ENCODE measurements at places on chromosomes 1 and 21. TPM values are rescaled to one million over a fixed set of nuclear protein-coding genes. Genes with fewer than 3 reads are reported as not detected.

GRCh38 chr1:947958-948357 is 11.1 kb downstream of the NOC2L start:
- DNase-seq = no peak

Gene CCDC185
- polyA plus RNA-seq = not detected

Gene BRDT
- polyA plus RNA-seq = not detected

DNA sequence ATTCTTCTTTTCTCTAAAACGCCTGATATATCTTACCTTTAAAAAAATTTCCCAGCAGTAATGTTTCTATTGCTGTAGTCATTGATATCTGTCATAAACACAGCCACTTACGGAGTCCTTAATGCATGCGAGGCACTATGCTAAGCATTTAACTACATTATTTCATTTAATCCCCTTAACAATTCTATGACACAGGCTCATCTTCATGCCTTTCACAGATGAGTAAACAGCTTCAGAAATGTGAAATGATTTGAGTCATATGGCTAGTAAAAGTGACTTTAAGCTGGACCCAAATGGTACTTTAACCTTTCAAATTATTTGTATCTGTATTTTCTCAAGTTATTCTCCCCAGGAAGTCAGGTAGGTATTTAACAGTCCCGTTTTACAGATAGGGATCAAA is 125.1 kb upstream of the FGGY start:
- DNase-seq = no peak

DNA sequence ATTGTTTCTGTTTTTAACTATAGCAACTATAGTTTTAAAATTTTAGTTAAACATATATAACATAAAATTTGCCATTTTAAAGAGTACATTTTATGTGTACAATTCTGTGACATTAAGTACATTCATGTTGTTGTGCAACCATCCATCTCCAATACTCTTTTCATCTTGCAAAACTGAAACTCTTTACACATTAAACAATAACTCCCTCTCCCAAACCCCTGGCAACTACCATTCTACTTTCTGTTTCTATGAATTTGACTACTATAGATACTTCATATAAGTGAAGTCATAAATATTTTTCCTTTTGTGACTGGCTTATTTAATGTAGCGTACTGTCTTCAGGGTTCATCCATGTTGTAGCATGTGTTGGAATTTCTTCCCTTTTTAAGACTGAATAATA is 25.9 kb downstream of the PCBP3 start:
- DNase-seq = no peak

DNA sequence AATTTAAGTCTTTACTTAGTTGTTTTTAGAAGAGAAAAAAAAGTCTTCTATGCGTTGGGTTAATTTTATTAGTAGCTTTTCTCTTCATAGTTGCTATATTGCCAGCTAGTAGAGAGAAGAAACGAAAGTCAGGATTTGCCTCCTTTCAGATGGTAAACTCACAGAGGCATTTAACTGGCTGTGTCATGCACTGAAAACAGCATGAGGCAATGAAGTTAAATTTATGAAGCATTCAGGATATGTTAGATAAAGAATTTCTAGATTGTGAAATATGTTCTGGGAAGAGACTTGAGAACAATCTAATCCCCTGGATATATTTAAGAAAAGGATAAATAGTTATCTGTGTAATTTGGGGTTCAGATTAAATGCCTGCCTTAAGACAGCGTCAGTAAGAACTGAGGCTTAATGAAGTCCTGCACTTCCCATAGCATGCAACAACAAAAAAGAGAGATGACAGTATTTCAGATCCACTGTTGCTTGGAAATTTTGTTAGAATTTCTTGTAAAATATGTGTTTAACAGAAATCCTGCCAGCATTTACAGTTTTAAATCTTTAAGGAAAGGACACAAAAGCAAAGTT is 1.7 kb downstream of the ANGPTL1 start:
- no peak for DNase-seq

Gene ASTN1
- polyA plus RNA-seq = not detected

DNA sequence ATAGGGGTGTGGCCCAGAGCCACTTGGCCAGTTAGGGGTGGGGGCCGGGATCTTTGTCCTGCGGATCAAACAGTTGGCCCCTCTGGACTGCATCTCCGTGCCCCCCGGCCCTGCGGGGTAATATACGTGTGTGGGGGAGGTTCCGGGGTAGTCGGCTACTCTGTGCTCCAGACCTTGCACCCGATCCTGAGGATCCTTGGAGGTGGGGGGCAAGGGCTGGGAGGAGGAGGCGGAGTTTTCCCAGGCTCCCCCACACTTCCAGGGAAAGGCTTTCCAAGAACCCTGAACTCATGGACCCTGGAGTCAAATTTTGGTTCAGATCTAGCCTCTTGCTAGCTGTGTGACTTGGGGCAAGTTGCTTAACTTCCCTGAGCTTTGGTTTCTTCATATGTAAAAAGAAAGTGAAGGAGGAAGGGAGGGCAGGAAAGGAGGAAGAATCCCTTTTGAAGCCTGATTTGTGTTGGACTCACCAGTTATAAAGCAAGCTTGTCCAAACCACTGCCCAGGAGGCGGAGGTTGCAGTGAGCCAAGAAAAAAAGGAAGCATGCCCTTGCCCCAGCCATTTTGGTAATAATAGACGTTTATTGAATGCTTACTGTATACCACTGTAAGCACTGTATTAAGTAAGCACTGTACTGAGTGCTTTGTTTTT is 686 bp downstream of the MIIP start:
- no peak for DNase-seq

Gene PRAMEF13
- polyA plus RNA-seq = not detected

DNA sequence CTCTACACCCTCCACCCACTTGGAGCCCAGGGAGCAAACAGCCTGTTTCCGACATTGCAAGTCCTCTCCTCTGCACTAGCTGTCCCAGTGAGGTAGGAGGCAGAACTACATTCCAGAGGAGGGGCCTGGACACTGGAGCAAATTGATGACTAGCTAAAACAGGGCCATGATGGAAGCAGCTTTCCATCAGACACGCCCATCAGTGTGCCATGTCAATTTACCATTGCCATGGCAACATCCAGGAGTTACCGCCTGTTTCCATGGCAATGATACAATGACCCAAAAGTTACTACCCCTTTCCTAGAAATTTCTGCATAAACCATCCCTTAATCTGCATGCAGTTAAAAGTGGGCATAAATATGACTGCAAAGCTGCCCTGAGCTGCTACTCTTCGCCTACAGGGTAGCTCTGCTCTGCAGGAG is 647.1 kb downstream of the PTPRU start:
- no peak for DNase-seq

GRCh38 chr1:23837908-23838307 is 12.7 kb upstream of the HMGCL start:
- no peak for DNase-seq

DNA sequence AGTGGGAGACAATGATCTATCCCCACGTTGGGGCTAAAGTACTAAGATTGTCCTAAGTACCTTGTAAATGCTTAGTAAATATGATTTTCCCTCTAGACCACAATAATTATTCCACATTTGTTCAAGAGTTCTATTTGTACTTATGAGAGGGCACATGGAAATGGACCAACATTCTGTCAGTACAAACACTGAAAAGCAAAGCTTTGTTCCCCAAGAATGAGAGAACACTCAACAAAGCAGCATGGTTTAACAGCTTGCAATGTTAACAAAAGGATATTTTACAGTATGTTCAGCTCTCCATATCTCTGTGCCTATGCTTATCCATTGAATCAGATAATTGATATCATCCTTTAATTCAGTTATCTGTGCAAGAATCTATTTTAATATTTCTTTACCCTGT is 35.4 kb downstream of the RBM11 start:
- no peak for DNase-seq

Gene CHI3L1
- not detected for polyA plus RNA-seq

DNA sequence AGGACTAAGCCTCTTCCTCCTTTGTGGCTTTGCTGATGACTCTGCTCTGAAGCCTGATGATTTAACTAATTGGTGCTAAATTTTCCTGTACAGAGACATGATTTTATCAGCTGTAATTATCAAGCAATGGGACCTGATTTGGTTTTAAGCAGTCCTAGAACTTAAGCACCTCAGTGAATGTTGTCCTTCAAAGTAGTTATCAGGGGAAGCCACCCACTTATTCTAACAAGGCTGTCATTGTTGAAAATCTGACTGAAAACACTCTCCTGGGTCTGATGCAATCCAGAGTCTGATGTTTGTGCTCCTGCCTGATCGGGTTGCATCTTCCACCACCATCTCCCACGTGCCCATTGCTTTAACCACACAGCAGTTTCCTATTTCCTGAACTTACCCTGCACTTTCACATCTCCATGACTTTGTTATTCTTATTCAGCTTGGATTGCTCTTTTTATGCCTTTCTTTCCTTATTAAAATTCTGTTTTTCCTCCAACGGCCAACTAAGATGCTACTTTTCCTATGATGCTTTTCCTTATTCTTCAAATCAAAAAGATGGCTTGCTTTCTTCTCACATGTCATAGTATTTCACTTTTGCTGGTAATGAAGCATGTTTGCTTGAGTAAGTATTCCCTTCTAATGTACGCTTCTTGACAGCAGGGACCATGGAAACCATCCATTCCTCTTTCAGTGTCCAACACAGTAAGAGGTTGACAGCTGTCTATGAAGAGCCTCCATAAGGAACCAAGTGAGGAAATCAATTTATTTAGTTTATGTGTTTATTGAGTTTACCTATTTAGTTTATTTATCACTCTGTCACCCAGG is 55.0 kb downstream of the S1PR1 start:
- no peak for DNase-seq

Gene TSSK3
- not detected for polyA plus RNA-seq

Gene AADACL3
- not detected for polyA plus RNA-seq

GRCh38 chr1:115073298-115074087 is 15.8 kb downstream of the TSPAN2 start:
- peak; percentile 28 for DNase-seq

- DNase-seq = peak; percentile 73
These were observed at the start of gene LCK for GRCh38 chr1:32250893-32251716. Gene LCK, plus strand, starts transcription at chr1:32251265. Its CDS starts 23,065 bp downstream, at chr1:32274330.

- DNase-seq = no peak
These were observed 61.5 kb downstream of the KIAA0040 start for GRCh38 chr1:175131095-175131494.

GRCh38 chr21:44288251-44289110 is 2.8 kb downstream of the AIRE start:
- DNase-seq = no peak

GRCh38 chr1:232134365-232134764 is 495.6 kb downstream of the SIPA1L2 start:
- no peak for DNase-seq

Gene SMYD3
- polyA plus RNA-seq = 50.8 TPM

GRCh38 chr1:48031676-48032075 is 34.5 kb upstream of the TRABD2B start:
- DNase-seq = no peak

DNA sequence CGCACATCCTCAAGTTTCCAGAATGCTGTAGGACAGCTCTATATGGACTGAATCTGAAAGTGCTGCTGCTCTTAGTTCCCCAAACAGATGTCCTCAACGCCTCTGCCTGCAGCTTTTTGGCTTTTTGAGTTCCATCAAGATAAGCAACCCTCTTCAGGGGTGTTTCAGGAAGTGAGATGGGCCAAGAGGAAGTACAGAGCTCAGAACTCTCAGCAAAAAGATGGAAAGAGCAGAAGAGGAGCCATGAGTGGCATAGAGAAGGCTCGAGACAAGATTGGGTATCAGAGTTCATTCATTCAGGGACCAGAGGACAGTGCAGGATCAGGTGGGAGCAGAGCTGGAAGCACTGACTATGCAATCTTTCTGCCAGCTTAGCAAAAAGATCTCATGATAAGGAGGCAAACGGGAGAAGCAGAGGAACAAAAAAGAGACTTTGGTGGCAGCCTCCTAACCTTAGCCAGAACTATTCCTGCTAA is at the start of the genes ADORA3 and TMIGD3:
ADORA3 (minus strand) TSS at position 49 of the 476 bp plus-strand sequence. CDS start 279 bp downstream, outside the sequence.
TMIGD3 (minus strand) TSS at position 49 of the 476 bp plus-strand sequence. CDS start 279 bp downstream, outside the sequence.
- DNase-seq = no peak

- no peak for DNase-seq
These were observed 3.6 kb downstream of the KCNE2 start for GRCh38 chr21:34367320-34367935.

GRCh38 chr1:89540406-89540970 is 15.9 kb downstream of the LRRC8B start:
- DNase-seq = no peak

DNA sequence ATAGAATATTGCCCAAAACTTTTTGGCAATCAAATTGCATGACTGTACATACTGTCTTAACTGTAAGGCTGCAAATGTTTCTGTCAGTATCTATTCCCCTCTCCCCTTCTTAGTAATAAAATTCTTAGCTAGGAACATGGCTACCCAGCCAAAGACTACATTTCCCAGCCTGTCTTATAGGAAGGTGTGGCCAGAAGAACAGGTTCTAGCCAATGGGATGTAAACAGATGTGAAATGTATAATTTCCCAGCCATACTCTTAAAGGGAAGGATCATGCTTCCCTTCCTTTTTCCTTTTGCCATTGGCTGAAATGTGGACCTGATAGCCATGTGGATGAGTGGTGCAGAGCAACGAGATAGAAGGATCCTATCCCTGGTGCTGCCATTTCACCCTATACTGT is 7.0 kb upstream of the HIVEP3 start:
- DNase-seq = no peak

DNA sequence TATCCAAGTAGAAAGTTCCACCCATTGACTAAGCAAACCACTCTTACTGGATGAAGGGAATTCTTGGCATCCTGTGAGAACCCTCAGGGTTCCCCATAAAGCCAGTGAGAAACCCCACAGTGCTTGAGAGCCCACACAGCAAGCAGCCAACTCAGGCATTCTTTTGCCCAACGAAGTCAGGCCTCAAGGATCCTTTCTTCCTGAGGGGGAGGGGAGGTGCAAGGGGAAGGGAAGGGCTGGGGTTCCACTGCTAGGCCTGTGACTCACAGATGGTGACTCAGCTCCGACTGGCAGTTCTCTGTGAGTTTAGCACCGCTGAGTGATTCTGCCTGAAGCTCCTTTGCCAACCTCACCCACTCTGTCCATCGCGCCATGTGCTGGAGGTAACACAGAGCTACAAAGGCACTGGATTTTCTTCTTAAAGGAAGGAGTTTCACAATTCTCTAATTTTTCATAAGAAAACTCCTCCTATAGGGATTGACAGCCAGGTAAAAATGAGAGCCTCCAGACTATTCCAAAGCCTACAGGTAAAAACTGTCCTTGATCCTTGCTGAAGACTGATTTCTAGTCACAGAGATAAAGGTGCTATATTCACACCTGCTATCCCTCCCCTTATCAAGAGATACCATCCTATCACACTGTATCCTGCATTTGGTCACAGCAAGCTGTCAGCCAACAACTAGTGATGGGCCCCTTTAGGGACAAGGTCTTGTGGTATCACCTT is 4.8 kb downstream of the ENO1 start:
- DNase-seq = no peak

Gene HTR6
- polyA plus RNA-seq = not detected

- no peak for DNase-seq
These were observed 723.2 kb upstream of the CXADR start for GRCh38 chr21:16789636-16790035.

- DNase-seq = no peak
These were observed 73.5 kb downstream of the CNST start for GRCh38 chr1:246639732-246640131.

Gene MRPL24
- 88.2 TPM for polyA plus RNA-seq

Gene OR2T29
- polyA plus RNA-seq = not detected

- no peak for DNase-seq
These were observed 1.4 kb upstream of the MAD2L2 start for GRCh38 chr1:11682287-11682771.

GRCh38 chr1:155007251-155007828 is 4.7 kb downstream of the ZBTB7B start:
- no peak for DNase-seq

GRCh38 chr1:201309416-201309815 is 26.1 kb downstream of the PKP1 start:
- DNase-seq = no peak

- DNase-seq = no peak
These were observed 15.2 kb downstream of the ADSS2 start for GRCh38 chr1:244436336-244437085.

Gene TDRD5
- not detected for polyA plus RNA-seq

Gene SEMA4A
- 2.5 TPM for polyA plus RNA-seq

GRCh38 chr1:115958866-115959265 is 17.4 kb upstream of the SLC22A15 start:
- DNase-seq = no peak

Measured in immature natural killer cell (primary cell).